ENCODE measurements at places on chromosomes 2 and 18. TPM values are rescaled to one million over a fixed set of nuclear protein-coding genes. Genes with fewer than 3 reads are reported as not detected.

- no peak for DNase-seq
Measured at GRCh38 chr2:126145752-126146151, 510.2 kb upstream of the GYPC start.

DNA sequence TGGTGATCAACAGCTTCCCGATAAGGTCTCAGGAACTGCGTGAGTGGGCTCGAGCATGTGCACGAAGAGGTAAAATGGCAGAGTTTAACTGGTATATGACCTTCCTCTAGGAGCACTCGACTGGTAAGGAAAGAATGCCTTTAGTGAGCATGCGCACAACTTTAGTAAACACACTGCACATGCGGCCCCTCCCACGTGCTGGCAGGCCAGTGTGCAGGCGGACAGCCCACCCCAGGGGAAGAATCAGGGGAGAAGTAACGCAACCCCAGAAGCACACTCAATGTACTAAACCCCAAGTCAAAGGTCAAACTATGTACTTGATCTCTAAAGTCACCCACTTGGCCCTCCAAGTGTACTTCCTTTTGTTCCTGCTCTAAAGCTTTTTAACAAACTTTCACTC is 28.7 kb upstream of the SLC25A52 start:
- no peak for DNase-seq

TRIM54 gene
- polyA plus RNA-seq = 3.4 TPM

- DNase-seq = no peak
Measured at GRCh38 chr18:14941256-14941655, 193.3 kb downstream of the ANKRD30B start.

- no peak for DNase-seq
Measured at GRCh38 chr2:20506201-20506685, 59.4 kb downstream of the RHOB start.

PSMD1 gene
- 102 TPM for polyA plus RNA-seq

DNA sequence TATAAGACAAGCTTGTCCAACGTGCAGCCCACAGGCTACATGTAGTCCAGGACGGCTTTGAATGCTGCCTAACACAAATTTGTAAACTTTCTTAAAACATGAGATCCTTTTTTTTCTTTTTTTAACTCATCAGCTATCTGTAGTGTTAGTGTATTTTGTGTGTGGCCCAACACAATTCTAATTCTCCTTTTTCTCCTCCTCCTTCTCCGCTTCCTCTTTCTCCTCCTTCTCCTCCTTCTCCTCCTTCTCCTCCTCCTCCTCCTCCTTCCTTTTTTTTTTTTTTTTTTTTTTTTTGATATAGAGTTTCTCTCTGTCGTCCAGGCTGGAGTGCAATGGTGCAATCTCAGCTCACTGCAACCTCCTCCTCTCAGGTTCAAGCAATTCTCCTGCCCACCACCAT is 39.3 kb upstream of the GTF2A1L start:
- no peak for DNase-seq

- no peak for DNase-seq
Measured at GRCh38 chr2:158990397-158991214, 22.2 kb downstream of the TANC1 start.

CNTNAP5 gene
- polyA plus RNA-seq = not detected

CDH7 gene
- polyA plus RNA-seq = 14.2 TPM

LIMS4 gene
- polyA plus RNA-seq = 1.1 TPM

DNA sequence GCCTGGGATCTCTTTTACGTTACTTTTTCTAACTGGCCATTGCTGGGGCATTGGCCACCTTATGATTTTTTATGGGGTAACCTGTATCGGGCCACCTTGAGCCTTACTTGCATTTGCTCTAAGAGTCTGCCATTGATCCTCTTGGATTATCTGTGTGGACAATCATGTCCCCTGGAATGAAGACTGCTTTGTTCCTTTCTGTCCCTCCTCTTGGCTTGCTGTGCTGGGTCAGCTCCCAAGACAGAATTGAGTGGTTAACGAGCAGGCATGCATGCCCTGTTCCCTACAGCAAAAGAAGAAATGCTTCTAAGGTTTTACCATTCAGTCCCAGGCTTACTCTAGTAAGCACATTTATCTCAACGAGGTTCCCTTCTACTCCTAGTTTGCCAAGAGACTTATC is 46.3 kb downstream of the MAL start:
- no peak for DNase-seq

LYPD6 gene
- polyA plus RNA-seq = 17.9 TPM

DNA sequence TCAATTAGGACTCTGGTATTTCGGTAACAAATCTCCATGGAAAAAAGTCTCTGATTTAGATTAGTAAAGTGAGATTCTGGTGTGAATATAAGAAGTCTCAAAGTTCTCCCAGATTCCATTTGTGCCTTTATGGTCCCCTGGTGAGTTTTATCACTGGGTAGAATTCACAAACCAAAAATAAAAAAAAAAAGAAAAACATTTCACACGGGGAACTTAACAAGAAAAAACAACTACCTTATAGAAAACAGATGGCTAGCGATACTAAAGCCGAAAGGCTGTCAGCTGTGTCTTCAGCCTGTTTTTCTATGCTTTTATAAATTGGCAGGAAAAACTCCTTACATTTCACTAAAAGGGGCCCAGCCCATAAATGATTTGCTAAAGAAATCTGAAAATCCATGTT is 50.6 kb downstream of the COL5A2 start:
- DNase-seq = no peak

- no peak for DNase-seq
Measured at GRCh38 chr2:212984129-212984528, 167.3 kb downstream of the IKZF2 start.

REG3A gene
- polyA plus RNA-seq = not detected

SPHKAP gene
- 4.8 TPM for polyA plus RNA-seq

DNA sequence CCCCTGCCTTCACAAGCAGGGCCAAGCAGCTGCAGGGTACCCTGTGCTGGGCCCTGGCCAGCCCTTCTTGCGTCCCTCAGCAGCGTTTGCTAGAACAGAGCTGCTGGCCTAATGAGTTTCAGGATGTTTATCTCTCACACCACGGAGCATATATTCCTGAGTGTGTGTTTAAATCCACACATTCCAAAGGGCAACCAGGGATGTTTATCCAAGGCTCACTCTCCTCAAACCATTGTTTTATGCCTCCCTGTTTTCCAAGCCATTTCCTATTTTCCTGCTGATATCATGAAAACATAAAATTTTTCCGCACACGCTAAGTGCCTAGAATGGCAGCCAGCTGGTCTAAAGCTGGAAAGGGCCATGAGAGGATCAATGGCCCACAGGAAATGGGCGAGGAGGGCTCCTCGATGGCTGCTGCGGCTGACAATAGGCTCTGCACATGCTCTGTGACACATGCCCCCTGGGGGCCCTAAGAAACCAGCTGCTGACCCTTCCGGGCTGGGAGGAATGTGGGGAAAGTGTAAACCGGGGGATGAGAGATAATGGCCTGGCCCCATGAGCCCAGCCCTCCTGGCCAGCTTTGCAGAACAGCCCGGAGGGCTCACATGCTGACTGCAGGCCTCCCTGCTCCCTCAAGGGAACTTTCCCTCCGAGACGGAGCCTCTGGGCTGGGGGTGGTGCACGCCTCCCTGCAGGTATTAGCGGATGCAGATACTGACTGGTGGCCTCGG is 194.0 kb downstream of the NDUFA10 start:
- no peak for DNase-seq

- no peak for DNase-seq
Measured at GRCh38 chr18:64207820-64208219, 58.9 kb upstream of the LINC00305 start.

DNA sequence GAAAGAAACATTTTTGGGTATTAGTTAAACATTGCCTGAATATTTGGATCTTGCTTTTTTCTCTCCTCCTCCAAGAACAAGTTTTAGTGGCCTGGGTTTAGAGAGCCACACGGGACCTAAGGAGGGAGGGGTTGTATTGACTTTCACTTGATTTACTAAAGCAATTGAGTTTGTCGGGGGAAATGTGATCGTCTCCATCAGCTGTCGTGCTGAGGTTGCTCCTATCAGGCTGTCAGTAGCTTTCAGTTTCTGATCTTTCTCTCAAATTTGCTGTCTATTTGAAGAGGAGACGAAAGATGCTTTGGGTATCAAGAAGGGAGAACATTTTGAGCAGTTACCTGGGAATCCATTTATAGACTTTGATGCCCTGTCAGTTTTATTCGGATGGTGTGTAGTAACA is 106.0 kb downstream of the SETBP1 start:
- DNase-seq = no peak

DNA sequence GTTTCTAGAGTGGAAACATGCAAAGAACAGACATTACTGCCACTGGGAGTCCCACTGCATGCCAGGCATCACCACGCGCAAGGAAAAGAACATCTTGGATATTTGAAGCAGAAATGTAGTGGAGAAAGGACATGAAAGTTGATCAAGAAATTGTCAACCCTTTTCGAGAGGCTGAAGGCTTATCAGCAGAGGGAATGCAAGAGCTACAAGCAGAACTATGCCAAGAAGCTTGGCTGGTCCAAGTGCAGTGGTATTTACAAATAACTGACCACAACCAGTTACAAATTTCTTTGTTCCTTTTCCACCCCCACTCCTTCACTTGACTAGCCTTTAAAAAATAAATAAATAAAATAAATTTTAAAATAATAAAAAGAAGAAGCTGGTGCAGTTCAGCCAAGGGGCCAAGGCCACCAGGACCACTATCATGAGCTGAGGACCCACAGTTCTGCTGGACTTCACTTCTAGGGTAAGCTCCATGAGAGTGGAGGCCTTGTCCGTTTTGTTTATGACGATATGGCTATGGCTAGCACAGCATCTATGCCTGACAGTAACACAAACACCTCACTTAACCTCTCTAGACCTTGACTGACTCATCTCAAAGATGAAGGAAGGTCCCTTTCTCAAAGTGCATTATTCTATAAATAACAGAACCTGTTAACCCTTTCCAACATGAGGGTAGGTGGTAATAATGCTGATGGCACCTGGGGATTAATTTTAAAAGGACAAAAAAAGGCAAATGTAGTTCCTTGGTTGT is 20.9 kb downstream of the MARCHF4 start:
- DNase-seq = no peak

DNA sequence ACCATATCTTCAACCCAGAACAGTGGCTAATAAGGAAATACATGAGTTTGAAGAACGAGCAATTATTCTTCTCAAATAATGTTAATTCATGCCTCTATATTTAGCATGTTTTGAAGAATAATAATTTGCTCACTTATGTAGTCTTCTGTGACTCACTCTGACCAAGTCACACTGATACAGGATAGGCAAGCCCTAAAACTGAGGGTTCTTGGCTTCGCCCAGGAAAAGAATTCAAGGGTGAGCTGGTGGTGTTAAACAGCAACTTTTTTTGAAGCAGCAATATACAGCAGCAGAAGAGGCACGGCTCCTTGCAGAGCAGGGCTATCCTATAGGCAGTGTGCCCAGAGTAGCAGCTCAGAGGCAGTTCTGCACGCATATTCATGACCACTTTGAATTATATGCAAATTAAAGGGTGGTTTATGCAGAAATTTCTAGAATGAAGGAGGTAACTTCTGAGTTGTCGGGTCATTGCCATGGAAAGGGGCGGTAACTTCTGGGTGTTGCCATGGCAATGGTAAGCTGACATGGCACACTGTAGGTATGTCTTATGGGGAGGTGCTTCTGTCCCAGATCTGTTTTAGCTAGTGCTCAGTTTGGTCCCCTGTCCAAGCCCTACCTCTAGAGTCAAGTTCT is 200.6 kb downstream of the RND3 start:
- no peak for DNase-seq
